Prostate gland (tissue), 2 donors: ENCODE measurements at places on chromosomes 5 and 9. TPM values are rescaled to one million over a fixed set of nuclear protein-coding genes. Genes with fewer than 3 reads are reported as not detected.

The FAM200C gene
- 8.6 TPM for total RNA-seq

The FBP1 gene
- 41.4 TPM for total RNA-seq

The QSOX2 gene
- 4.3 TPM for total RNA-seq

The SLC23A1 gene
- 26.3 TPM for total RNA-seq

The OBP2B gene
- total RNA-seq, result 35.2 TPM

The PCDHGA1 gene
- 4.8 TPM for total RNA-seq

The LCP2 gene
- 11.3 TPM for total RNA-seq

The ZNF346 gene
- total RNA-seq, result 23.6 TPM

The MSANTD3 gene
- 24.5 TPM for total RNA-seq

The GDNF gene
- 0.18 TPM for total RNA-seq

The PCDHA1 gene
- total RNA-seq, result 0.85 TPM

The ANKRD31 gene
- 0.41 TPM for total RNA-seq

The RFESD gene
- total RNA-seq, result 4.0 TPM

The DYNC2I2 gene
- total RNA-seq, result 80.1 TPM

The GABBR2 gene
- not detected for total RNA-seq

The CKS2 gene
- 87.4 TPM for total RNA-seq

The GABRP gene
- 4.8 TPM for total RNA-seq

The DMRTA1 gene
- 1.6 TPM for total RNA-seq

The ADGRD2 gene
- total RNA-seq, result 4.0 TPM

The CCDC152 gene
- 0.36 TPM for total RNA-seq

The CA9 gene
- not detected for total RNA-seq

The ANGPTL2 gene
- total RNA-seq, result 17.3 TPM

The RNF180 gene
- total RNA-seq, result 15.1 TPM

The SPEF2 gene
- 7.9 TPM for total RNA-seq

The TTC16 gene
- not detected for total RNA-seq

The GADD45G gene
- 88.5 TPM for total RNA-seq

The IRGM gene
- total RNA-seq, result not detected

The STKLD1 gene
- total RNA-seq, result 0.87 TPM

The STPG3 gene
- total RNA-seq, result not detected

The ADAMTSL1 gene
- total RNA-seq, result 9.8 TPM
